ENCODE measurements at places on chromosomes 5 and 9.

- DNase-seq, result no peak
Observed at GRCh38 chr9:15635752-15636151, 82.9 kb downstream of the CCDC171 start.

GRCh38 chr9:116499986-116500871, 186.9 kb upstream of the TRIM32 start:
- no peak for DNase-seq

- DNase-seq, result no peak
Observed at GRCh38 chr5:168329302-168329701, 37.9 kb downstream of the WWC1 start.

DNA sequence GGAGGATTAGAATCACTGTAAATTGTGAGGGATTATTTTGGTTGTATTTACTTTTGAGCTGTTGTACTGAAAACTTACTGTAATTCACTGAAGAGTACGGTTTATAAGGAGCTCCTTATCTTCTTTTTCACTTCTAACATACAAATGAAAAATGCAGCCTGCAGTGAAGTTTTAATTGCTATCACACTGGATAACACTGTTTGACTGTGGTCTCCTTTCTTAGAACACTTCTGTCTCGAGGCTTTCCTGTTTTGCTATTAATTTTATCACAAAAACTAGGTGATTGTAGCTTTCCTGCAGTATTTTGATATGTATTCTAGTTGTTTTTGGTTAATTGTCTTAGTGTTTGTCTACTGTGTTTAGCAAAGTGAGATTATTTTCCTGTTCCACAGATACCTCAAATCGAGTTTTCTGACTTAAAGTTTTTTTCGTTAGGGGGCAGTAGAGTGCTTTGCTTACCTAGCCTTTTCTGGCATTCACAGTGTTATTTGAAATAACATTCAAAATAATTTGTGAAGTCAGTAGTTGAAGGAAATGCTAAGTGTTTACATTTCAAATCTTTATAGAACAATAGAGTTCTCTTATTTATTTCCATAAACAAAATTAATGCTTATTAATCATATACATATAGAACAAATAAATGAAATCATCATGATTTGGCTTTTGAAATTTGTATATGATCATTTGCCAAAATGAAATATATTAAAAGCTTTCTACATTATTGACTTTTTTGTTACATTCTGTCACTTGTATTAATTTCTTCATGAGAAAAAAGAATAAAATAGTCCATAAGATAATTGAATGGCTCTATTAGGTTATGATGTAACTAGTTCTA, 52.9 kb downstream of the COMMD10 start:
- DNase-seq, result peak; percentile 72

- no peak for DNase-seq
Observed at GRCh38 chr9:86454701-86455615, 100.7 kb upstream of the TUT7 start.

- peak; percentile 12 for DNase-seq
Observed at GRCh38 chr5:55533521-55534435, 986 bp downstream of the PLPP1 start.

GRCh38 chr5:171647043-171647903, 138.3 kb upstream of the SMIM23 start:
- DNase-seq, result peak; percentile 75

GRCh38 chr5:1193591-1193985, 7.8 kb upstream of the SLC6A19 start:
- DNase-seq, result no peak

- peak; percentile 74 for DNase-seq
Observed at GRCh38 chr5:132674671-132675506, 1.1 kb downstream of the IL4 start.

GRCh38 chr5:89733772-89734171, 675.8 kb downstream of the CETN3 start:
- no peak for DNase-seq

GRCh38 chr5:149617760-149618306, 36.5 kb downstream of the ARHGEF37 start:
- no peak for DNase-seq

- no peak for DNase-seq
Observed at GRCh38 chr5:101009758-101010519, 106.9 kb upstream of the ST8SIA4 start.

GRCh38 chr5:58457050-58457449, 2.8 kb downstream of the PLK2 start:
- DNase-seq, result no peak

GRCh38 chr5:61114441-61114840, 47.8 kb downstream of the SMIM15 start:
- no peak for DNase-seq

DNA sequence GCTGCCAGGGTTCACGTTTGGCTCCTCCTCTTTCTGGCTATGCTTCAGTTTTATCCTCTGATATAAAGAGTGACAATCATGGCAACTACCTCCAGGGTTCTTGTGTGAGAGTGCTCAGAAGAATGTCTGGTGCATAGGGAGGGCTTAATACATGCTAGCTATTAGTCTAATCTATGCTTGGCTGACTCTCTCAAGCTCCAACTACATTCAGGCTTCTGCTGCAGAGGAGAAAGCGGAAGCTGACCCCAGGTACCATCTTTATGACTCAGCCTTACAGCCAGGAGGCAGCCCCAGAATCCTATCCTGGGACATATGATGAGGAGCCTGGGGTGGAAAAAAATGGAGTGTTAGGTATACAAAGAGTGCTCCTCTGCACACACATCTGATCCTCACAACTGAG, 32.1 kb upstream of the RASGRF2 start:
- no peak for DNase-seq

DNA sequence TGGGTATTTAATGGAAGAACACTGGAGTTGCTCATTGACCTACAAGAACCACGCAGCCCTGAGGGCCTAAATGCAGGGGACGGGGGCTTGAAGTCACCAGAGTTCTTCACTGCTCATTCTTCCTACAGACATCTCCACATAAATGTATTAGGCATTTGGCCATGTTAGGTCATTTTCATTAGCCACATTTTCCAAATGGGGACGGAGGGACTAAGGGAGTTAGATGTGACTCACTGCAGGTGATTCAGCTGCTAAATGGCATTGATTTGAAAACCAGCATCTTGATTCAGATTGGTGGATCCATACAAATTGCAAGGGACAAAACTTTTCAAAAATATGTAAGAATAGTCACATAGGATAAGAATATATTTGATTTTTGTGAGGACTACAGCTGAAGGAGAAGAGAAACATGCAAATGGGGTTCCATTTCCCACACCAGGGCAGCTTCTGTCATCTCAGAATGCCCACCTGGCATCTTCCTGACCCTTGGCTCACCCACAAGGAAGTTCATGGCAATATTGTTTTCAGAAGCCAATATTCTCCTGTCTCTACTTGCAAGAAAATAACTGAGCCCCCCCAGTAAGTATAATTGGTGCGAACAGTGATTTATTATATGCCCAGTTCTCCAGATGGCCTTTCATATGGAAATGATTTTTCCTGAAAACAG, 264.8 kb downstream of the DOCK8 start:
- peak; percentile 21 for DNase-seq
